ENCODE measurements at places on chromosomes 12 and 14.

DNA sequence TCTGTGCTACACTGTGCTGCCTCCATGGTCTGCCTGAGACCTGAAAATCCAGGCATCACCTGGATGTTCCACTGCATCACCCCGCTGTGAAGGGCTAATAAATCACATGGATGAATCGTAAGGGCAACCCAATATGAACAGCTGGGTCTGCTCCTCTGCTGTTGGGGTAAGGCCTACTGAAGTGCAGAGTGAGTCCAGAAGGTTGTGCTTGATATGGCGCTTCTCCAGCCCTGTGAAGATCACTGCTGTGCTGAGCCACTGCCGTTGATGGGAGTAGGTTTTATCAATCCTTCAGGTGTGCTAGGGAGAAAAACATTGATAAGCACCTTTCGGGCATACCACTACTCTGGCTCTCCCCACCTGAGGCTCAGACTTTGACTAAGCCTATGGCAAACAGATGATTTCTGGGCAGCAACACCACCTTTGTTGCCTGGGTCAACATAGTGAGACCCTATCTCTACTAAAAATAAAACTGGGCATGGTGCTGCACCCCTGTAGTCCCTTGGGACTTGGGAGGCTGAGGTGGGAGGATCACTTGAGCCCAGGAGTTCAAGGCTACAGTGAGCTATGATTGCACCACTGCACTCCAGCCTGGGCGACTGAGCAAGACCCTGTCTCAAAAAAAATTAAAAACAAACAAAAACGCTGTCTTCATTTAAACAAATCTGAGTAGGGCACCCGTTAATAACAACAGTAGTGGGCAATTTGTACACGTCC is 1.7 kb downstream of the ACVRL1 start:
- no peak for DNase-seq

DNA sequence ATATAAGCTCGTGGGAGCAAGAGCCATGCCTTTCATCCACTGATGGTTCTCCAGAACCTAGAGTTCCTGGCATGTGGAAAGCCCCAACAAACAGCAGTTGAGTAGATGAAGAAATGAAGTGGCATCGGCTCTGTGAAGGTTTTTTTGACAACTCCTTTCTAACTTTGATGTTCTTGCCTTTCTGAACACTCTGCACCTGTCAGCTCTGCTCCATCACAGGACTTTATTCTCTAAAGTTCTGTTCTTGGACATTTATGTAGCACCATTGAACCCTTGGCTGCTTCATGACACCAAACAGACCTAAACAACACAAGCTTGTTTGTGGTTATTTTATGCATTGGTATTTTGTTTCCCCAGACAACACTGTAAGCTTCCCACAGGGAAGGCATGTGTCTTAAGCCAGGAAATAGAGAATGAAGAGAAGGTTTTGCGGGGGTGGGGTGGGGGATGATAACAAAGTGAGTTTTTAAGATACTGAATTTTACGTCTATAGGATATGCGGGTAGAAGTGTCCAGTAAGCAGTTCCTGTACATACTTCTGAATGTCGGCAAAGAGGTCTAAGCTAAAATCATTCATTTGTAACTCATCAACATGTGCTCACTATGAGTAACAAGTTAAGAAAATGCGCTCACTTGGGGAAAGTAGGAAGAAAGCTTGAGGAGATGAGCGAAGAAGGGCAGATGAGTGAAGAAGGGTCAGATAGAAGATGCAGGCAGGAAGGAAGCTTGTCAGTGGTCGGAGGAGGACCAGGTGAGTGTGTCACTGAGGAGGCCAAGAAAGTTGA is 146.0 kb upstream of the PLEKHG7 start:
- DNase-seq = no peak

- DNase-seq = no peak
Observed at GRCh38 chr14:105493921-105494605, 3.0 kb downstream of the TEDC1 start.

DNA sequence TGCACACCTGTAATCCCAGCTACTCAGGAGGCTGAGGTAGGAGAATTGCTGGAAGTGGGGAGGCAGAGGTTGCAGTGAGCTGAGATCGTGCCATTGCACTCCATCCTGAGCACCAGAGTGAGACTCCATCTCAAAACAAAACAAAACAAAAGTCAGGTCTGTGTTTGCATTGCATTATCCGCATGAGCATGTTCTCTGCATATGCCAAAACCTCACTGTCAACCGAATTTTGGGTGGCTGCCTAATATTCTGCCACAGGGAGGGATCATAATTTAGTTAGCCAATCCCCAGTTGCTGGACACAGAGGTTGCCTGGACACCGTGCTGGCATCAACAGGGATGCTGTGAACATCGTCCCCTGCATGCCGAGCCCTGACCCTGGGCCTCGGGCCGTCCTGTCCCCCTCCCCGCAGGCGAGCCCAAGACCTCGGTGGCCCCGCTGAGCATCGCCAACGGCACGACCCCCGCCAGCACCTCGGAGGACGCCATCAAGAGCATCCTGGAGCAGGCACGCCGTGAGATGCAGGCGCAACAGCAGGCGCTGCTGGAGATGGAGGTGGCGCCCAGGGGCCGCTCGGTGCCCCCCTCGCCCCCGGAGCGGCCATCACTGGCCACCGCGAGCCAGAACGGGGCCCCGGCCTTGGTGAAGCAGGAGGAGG is 49.2 kb downstream of the PHETA1 start:
- no peak for DNase-seq

DNA sequence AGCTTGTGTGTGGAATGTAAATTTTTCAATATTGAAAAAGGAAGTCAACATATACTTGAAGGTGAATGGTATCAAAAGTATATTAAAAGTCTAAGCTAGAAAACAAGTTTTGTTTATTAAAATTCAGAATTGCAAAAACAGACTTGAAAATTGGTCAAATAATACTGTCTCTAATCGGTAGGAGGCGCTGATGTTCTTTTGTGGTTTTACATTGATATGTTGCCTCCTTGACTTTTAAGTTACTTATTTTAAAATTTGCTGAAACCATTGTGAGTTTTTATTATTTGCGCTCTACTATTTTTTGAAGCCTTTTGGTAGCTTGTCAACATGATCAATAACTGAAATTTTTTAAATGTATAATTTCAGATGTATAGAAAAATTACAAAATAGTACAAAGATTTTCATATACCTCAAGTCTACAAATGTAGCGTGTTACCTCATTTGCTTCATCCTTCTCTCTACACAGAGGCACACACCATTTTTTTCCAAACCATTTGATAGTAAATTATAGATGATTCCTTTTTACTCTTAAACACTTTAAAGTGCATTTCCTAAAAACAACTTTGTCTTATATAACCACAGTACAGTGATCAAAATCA is 6.9 kb downstream of the RTRAF start:
- DNase-seq = no peak

GRCh38 chr14:65357113-65357512 is 55.4 kb upstream of the FUT8 start:
- no peak for DNase-seq

GRCh38 chr14:55688566-55688965 is 108.6 kb downstream of the KTN1 start:
- DNase-seq = no peak

GRCh38 chr12:2583642-2584401 is 210.9 kb upstream of the FKBP4 start:
- DNase-seq = no peak

- DNase-seq = peak; percentile 22
Observed at GRCh38 chr14:89767861-89768268, 186.7 kb downstream of the EFCAB11 start.

- no peak for DNase-seq
Observed at GRCh38 chr12:66428261-66428660, 126.0 kb downstream of the HELB start.

GRCh38 chr12:94284046-94284445 is 135.7 kb downstream of the PLXNC1 start:
- no peak for DNase-seq

DNA sequence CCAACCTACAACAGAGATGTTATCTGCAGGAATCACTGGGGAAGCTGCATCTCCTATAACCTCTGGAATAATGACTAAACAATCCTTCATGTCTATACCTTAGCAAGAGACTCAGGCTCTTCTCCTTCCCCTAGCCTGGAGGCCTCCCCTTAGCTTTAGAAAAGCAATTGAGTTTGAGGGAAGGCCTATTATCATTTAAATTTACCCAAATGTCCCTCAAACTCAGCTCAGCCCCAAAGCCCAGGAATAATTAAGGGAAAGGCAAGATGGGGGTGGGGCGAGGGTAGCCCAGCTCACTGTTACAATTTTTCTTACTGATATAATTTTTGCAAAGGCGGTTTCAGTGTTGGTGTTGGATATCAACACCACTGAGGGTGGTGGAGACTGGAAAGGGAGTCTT is 151.4 kb upstream of the EEA1 start:
- no peak for DNase-seq

DNA sequence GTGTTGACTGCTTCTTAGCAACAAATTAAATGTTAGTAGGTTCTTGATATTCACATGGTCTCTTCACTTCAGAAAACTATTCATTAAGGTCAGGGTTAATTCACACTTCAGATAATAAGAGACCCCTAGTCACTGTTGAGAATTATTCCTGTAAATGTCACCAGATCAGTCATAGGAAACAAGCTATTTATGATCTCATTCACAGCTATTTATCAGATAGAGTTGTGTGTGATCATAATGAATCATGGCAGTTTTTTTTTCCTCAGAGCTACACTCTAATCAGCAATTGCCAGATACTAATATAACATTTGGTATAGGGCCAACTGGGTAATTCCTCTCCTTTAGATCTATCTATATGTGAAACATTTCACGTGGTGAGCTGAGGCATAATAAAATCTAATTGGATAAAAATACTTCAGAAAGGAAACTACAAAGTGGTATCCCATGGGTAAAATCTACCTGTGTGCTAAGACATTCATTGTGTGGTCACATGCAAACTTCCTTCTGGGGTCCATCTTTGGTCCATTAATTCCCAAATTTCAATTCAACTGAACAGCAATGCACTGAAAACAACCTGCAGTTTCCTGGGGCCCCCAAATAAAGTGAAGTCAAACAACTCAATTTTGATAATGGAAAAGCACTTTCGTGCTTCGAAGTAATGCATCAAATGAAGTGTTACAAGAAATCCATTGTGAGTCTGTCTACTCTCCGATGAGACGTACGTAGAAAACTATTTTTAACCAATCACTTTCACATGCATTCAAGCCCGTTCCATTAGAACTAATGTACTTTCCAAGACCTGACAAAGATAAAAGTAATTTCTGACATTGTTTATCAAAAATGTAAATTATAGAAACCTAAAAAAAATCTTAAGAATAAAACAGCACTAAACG is 197.0 kb downstream of the ACSS3 start:
- no peak for DNase-seq

DNA sequence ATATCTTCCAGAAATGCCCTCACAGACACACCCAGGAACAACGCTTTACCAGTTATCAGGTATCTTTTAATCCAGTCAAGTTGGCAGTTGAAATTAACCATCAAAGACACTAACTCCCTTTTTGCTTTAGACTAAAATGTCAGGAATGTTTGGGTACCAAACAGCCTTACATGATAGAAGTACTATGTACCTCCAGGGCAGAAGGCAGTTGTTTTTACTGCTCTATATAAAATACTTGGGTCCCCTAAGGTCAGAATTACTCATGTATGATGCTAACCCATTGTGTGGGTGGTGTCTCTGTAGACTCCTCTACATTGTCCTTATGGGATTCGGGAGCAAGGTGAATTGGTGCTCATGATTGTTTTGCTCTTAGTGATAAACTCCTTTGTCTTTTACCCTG is 492.5 kb upstream of the FLRT2 start:
- DNase-seq = no peak

DNA sequence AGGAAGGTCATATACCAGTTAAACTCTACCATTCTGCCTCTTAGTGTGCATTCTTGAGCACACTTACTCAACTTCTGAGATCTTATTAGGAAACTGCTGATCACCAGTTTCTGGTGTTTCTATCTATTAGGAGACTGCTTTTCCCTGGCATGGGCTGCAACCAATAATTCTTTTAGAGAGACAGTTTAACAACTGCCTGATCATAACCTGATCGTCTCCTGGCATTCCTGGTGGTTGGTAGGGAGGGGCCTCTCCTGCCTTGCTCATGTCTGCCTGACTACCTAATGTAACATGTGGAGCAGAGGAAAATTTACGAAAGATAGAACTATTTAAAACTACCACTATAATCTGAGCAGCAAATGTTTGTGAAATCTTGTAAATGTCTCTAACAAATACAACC is 75.3 kb upstream of the MGAT4C start:
- no peak for DNase-seq
